ENCODE measurements at places on chromosomes 3 and 15.

- DNase-seq, result no peak
These were observed 25.1 kb upstream of the CTDSPL start for GRCh38 chr3:37836589-37836988.

DNA sequence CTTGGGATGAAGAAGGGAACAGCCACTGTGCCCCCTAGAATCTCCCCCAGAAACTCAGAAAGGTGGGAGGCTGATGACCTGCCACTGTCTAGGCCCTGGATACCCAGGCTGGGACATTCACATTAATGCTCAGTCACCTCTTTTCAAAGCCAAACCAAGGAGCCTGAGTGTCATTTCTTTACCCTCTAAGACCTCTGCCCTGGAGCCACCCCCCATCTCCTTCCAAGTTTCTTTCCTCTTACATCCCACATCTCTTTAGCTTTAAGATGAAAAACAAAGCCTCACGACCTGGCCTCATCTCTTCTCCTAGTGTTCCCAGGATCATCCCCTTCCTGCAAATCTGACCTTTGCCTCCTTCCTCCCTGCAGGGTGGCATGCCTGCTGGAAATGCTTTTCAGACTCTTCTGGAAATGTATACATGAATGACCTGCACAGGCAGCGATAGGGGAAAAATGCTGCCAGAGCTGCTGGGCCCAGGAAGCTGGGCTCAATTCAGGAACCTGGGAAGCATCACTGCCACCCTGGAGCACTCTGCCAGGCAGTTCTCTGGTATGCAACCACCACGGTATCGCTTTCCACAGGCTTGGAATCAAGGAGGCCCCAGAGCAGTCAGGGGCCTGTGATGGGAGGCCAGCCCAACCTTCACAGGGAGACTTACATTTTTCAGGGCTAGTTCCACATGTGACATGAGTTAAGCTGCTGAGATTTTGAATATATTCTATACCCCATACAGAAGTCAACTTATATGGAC, 67.6 kb downstream of the DAPK2 start:
- no peak for DNase-seq

DNA sequence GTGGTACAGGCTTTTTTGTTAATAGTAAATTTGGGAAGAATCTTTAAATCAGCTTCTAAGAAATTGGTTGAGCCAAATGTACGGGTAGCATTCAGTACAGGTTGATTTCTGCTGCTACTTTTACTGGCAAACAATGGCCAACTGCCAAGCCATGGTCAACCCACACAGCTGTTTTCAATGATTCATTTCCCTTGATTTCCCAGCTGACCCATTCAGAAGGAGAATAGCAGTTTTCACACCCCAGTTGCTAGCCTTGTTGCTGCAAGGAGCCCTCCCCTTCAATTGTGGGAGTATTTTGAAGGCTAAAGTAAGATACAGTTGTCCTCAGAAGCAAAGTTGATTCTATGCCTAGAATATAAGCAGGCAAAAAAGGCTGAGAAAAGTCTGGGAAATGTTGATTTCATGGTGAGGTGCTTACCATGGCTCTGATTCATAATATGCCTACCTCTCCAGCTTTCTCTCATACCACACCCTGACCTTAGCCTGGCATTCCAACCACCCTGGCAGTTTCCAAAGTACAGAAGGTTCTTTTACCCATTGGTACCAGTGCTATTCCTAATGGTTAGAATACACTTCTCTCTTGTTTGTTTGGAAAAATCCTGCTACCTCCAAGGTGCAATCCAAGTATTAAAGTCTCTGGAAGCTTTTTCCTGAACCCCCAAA, 320.3 kb upstream of the TGFBR2 start:
- no peak for DNase-seq

GRCh38 chr15:71800835-71801745, 9.3 kb upstream of the NR2E3 start:
- DNase-seq, result peak; percentile 74

GRCh38 chr3:142353571-142353970, 94.3 kb downstream of the XRN1 start:
- no peak for DNase-seq

DNA sequence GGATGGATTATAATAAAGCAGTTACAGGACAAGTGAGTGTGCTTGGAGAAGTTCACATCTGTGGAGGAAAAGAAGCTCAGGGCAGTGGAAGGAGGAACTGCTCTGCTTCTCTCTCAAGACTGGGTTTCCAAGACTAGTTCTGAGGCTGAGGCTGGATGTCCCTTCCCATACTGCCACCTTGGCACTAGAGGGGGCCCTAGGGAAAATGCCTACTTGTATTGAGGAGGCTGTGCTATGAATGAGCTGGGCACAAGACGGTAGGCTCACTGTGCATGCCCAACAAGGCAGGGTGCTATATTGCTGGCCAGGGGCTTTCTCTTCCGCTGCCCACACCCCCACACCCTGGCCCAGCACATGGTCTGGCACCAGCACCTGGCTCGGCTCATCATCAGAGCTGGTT, 65.2 kb downstream of the SLCO2A1 start:
- DNase-seq, result peak; percentile 56

- DNase-seq, result no peak
These were observed 26.1 kb downstream of the MGLL start for GRCh38 chr3:127796045-127796830.

DNA sequence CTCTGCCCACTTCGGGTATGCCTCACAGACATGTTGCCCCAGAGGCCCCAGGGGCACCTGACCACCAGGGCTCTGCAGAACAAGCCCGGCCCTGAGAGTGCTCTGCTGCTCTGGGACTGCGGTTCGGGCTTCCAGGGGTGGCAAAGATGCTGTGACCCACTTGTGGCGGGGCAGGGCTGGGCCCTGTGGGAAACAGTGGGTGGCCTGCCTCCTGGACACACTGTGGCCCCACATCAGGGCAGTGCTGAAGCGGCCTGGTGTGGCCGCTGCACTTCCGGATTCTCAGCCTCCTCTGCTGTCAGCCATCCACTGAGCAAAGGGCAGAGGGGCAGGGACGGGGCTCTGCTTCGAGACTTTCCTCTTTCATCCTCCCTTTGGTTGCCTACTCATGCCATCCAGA, 26.5 kb upstream of the PLXND1 start:
- DNase-seq, result no peak

- DNase-seq, result no peak
These were observed 48.1 kb downstream of the NTRK3 start for GRCh38 chr15:88208396-88208795.

DNA sequence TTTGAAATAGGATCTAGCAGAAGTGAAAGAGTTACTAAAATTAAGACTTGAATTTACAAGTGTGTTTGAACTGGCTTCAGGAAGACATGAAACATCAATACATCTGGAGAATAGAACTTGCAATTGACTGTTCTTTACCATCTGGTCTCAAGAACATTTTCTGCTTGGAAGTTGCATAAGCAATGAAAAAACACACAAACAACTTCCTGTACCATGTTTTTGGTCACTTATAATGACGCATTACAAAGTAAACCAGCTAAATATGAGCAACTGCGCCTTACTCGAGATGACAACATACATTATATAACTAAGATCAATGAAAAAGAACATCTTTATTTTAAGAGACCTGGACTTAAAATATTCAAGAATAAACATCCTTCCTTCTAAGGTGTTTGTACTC, 112.5 kb downstream of the TIGIT start:
- DNase-seq, result no peak

- peak; percentile 90 for DNase-seq
These were observed 32.1 kb downstream of the PTH1R start for GRCh38 chr3:46909535-46910161.

GRCh38 chr3:126456766-126457388, 18.8 kb downstream of the ZXDC start:
- DNase-seq, result no peak

GRCh38 chr3:159916052-159916451, 72.6 kb upstream of the IL12A start:
- DNase-seq, result no peak

DNA sequence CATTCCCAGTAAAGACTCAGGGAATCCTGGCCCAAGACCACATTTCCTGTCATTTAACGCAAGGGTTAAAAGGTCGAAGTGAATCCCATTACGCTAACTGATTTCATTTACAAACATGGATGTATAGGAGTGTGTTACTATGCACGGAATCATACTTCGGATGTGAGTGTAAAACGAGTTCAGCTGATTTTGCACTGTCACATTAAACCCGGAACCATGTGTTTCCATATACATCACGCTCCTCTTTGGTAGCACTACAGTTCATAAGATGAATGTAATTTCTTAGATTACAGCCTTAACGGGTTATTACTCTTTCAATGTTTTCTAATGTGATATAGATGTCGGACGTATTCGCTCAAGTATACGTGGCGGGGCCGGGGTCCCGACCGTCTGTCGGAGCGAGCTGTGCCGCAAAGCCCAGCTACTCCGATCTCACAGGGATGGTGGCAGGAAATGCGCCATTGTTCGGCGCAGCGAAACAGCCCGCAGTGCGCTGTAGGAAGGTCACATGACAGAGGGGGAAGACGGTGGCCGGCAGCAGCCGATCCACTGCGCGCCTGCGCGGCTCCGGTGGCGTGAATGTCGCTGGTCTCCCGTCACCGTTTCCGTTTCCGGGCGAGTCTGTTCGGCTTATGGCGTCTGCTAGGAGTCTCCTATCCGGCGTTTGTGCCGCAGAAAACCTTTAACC, 97.3 kb downstream of the NPAP1 start:
- peak; percentile 70 for DNase-seq

GRCh38 chr3:18669374-18669773, 244.2 kb upstream of the SATB1 start:
- no peak for DNase-seq

DNA sequence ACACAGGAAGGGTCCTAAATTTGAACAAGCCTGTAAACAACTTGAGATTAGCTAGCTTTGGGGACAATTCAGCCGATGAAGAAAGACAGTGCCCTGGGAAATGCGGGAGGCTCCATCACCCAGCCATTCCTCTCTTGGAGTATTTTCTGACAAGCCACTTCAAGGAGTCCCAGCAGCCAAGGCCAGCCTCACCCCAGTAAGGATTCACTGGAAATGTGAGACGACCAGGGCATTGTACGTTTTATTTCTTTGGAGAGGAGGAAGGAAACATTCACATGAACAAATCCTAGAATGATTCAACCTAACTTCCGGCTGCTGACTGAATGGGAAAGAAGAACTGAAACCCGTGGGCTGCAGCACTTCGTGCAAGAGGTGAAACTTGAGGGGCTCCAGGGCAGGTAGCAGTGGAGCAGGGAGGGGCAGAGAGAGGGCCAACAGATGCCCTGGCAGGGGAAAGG, 116.4 kb upstream of the ARHGEF3 start:
- DNase-seq, result no peak

DNA sequence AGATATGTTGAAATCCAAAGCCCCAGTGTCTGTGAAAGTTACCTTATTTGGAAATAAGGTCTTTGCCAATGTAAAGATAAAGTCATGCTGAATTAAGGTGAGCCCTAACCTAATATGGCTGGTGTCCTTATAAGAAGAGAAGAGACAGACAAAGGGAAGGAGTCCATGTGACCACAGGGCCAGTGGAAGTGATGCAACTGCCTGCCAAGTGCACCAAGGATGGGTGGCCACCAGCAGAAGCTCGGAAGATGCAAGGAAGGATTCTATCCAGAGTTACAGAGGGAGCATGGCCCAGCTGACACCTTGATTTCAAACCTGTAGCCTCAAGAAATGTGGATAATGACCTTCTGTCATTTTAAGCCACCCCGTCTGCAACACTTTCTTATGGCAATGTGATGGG, 35.3 kb upstream of the PGPEP1L start:
- DNase-seq, result no peak

DNA sequence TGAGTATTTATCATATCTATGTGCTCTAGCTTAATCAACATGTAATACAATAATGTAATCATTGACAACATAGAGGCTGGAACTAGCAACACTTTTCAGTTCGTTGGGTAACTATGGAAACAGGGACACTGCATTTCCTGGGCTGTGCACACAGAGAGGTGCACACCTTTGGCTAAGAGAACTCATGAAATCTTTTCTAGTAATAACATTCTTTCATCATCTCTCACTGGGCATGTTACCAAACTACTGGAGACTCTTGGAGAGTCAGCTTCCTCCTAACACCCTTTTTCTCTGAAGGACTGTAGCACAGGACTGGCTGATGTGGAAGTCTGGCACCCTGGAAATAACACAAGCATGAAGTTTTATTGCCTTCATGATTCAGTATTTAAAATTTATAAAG, 135.6 kb downstream of the KCNMB2 start:
- no peak for DNase-seq

- DNase-seq, result no peak
These were observed 472.3 kb upstream of the CBLB start for GRCh38 chr3:106341087-106341486.

DNA sequence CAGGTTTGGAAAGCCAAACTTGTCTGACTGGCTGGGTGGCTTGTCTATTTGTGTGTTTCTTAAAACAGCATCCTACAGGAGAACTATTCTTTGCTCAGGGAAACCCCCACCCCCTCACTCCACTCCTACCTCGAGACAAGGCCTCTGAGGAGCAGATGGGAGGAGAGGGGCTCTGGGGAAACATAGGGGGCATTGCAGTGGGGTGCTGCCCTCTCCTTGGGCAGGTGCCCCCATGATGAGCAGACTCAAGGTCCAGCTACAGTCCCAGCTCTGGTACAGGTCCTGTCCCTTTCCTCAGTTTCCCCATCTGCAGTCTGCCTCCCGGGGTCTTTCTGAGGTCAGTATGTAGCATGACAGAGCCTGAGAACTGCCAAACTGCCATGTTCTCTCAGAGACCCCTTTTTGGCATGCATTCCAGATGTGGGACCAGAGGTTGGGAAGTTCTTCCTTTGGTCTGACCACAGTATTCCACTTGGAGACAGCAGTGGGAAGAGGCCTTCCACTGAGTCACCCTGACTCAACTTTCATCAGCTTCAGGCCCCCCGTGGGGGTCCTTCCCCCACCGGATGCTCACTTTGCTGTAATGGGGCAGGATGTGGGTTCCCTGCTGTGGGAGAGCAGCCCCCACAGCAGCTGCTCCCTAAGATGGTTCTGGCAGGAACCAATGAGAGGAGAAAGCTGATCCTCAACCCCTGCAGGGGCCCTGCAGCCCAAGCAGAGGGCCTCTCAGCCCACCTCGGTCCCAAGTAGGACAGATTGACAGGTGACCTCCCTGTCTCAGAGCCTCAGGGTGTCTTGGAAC, 32.3 kb upstream of the CYP11A1 start:
- peak; percentile 49 for DNase-seq

DNA sequence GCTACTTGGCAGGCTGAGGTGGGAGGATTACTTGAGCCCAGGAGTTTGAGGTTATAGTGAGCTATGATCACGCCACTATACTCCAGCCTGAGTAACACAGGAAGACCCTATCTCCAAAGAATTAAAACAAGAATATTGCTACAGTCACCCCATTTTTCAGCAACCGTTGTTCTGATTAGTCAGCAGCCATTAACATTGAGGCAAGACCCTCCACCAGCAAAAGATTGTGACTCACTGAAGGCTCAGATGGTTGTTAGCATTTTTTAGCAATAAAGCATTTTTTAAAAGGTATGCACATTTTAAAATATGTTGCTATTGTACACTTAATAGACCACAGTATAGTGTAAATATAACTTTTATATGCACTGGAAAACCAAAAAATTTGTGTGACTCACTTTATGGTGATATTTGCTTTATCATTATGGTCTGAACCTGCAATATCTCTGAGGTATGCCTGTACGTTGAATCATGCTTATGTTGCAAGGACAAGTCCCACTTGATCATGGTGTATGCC, 492.6 kb downstream of the SQOR start:
- DNase-seq, result no peak
